Upper lobe of right lung (tissue), 1 donor: ENCODE measurements at places on chromosomes 6 and 20. TPM values are rescaled to one million over a fixed set of nuclear protein-coding genes. Genes with fewer than 3 reads are reported as not detected.

- H3K4me1 ChIP-seq = no peaks in the 10 kb centered on the region
- H3K4me3 ChIP-seq = no peak overlapping the region
- DNase-seq = peak; percentile 33
Observed at GRCh38 chr20:58636396-58636982, 14.6 kb upstream of the STX16 start.

DNA sequence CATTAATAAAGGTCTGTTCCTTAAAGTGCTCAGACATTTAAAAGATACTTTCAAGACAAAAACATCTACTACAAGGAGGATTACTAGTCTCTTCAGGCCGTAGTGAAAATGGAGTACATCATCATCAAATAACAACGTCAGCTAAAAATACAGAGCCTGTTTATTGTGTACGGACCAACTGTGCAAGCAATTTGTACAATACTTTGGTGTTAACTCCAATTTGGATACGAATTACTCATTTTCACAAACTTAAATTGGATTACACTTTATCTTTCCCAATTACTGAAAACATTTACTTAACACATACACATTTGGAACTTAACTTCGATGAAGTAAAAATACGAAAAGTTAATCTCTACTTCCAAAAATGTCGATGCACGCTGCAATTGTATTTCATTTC lies 802 bp downstream of the CYP39A1 start:
- DNase-seq = no peak
- H3K36me3 ChIP-seq = no peaks in the 10 kb centered on the region
- peak overlapping the region; percentile 92 for H3K4me3 ChIP-seq
- H3K27ac ChIP-seq = peak overlapping the region; percentile 75
- H3K27me3 ChIP-seq = no peaks in the 10 kb centered on the region
- H3K4me1 ChIP-seq = peaks cover 12% of the 10 kb centered on the region

- no peak overlapping the region for H3K27ac ChIP-seq
- H3K36me3 ChIP-seq = no peaks in the 10 kb centered on the region
- no peak for DNase-seq
- H3K4me1 ChIP-seq = no peaks in the 10 kb centered on the region
Observed at GRCh38 chr6:155100087-155100486, 105.0 kb downstream of the TIAM2 start.

Gene MCHR2
- total RNA-seq = not detected
